Stimulated activated CD4-positive, alpha-beta T cell treated with anti-CD3 and anti-CD28 coated beads, Interleukin-2, amount 100 ng/mL, for 4 hours (primary cell): ENCODE measurements at places on chromosomes 13 and 19.
A peak's percentile ranks its signal among the peaks of the same experiment; 100 is the strongest.

DNA sequence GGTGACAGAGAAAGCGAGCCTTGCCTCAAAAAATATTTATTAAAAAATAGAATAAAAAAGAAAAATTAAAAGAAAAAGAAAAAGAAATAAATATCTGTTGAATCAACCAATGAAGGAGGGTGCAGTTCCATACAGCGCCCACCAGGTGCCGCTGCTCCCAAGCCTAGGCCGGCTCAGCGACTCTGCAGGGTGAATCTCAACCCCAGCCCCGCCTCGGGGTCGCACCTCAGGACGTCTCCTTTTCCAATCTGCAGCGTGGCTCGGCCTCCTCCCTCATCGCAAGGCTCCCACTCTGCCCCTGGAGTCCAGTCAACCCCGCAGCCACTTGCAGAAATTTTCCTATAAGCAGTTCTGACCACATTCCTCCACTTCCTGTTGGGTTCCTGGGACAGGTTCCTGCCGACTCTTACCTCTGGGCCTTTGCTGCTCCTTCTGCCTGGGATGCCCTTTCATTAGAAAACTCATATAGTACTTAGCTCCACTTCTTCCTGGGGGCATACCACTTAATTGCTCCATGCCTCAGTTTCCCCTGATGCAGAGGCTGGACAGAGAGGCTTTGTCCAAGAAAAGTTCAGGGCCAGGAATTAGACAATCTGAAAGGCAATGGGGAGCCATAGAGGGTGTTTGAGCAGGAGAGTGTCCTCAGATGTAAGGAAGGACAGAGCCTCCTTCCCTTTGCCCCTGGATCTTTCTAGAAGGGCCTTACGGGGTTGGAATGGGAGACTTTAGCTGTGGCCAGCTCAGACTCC lies 24.3 kb downstream of the NFILZ start:
- DNase-seq = peak; percentile 52

DNA sequence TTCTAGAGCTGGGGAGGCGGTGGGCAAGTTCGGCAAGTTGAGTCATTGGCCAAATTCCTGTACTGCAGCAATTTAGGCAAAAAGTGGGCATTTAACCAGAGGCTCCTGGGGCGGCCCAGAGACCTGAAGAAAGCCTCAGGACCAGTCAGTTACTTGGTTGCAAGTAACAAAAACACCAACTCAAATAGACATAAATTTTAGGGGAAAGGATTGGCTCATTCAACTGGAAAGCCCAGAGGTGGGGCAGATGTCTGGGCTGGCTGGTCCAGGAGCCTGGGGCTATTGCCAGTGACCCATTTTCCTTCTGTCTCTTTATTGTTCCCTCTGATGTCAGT lies 97.1 kb downstream of the SIPA1L3 start:
- DNase-seq = no peak

GRCh38 chr19:3576696-3577443 lies 4.1 kb downstream of the HMG20B start:
- DNase-seq = no peak

GRCh38 chr19:7925171-7925851 lies 624 bp downstream of the CTXN1 start:
- peak; percentile 60 for DNase-seq

DNA sequence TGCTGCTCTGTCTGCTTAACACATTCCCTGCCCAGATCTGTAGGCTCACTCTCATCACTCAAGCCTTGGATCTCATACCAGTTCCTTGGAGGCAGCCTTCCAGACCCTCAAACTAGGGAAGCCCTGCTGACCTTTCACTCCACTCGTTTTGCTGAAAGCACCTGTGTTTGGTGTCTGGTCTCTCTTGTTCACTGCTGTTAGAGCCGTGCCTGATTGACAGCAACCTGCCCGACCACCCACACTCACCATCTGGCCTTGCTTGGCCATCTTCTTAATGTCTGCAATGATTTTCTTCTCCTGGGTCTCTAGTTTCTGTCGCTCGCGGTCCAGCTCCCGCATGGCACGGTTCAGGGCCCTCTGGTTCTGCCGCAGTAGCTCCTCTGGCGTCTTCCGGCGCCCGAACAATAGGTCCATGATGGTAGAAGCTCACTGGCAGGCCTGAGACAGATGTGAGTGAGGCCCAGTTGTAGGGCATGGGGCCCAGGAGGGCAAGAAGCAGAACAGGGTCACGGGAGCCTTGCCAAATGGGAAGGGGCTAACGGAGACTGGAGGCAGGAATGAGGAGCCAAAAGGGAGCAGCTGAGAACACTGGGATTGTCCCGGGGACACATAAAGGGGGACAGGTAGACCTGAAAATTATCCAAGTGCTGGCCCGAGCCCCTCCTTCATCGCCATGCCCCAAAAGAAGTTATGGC lies 959 bp downstream of the CHMP2A start:
- DNase-seq = no peak

DNA sequence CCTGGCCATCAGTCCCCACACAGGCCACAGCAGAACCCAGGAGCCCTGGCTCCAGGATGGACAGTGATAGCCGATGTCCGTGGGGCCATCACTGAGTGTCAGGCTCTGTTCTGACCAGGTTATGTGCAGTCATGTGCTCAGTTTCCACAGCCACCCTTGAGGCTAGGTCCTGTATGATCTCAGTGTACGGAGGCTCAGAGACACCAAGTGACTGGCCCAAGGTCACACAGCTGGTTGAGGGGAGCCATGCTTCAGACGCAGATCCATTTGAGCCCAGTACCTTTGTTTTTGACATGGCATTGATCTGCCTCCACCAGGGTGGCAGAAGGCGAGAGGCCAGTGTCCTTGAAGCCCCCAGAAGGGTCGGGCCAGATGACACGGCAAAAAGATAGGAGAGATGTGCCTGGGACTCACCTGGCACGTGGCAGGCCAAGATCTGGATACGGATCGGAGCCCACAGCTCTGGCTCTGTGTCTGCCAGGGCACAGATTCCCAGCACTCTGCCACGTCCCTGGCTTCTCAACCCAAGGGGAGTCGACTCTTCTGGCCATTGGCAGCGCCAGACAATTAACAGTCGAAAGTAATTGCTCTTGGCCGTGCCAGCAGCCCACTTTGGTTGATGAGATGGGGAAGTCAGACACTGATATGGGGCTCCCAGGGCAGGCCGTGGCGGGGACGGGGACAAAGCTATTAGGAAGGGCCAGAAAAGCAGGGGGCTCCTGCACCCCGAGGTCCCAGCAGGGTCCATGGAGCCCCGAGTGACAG lies 15.6 kb downstream of the EVI5L start:
- no peak for DNase-seq

- no peak for DNase-seq
These were observed 445.6 kb downstream of the KCTD12 start for GRCh38 chr13:76440568-76440967.
